ENCODE measurements at places on chromosomes 6 and 20. TPM values are rescaled to one million over a fixed set of nuclear protein-coding genes. Genes with fewer than 3 reads are reported as not detected.

TNFRSF6B gene
- not detected for total RNA-seq

BFSP1 gene
- not detected for total RNA-seq

- H3K4me1 ChIP-seq, result no peaks in the 10 kb centered on the region
- no peak overlapping the region for H3K27ac ChIP-seq
- no peak overlapping the region for H3K4me3 ChIP-seq
- H3K27me3 ChIP-seq, result no peaks in the 10 kb centered on the region
These were observed 56.3 kb upstream of the CD93 start for GRCh38 chr20:23142162-23143050.

DNA sequence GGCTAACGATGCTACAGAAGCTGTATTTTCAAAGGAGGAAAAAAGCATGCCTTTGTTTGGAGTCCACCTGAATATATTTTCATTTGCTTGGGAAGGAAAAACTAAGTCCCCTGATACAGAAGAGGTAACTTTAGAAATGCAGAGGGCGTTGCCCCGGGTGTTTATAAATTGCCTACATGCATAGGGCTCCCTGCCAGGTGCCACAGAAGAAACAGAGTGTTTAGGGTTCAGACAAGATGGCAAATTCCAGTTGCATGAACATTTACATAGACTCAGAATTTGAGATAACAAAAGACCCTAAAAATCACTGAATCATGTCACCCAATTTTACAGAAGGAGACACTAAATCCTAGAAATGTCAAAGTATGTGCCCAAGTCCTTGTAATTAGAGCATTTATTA, 19.9 kb downstream of the RIN2 start:
- H3K4me1 ChIP-seq, result peaks cover 22% of the 10 kb centered on the region
- H3K36me3 ChIP-seq, result no peaks in the 10 kb centered on the region
- H3K4me3 ChIP-seq, result no peak overlapping the region
- H3K27me3 ChIP-seq, result no peaks in the 10 kb centered on the region
- H3K27ac ChIP-seq, result no peak overlapping the region
- DNase-seq, result no peak

DNA sequence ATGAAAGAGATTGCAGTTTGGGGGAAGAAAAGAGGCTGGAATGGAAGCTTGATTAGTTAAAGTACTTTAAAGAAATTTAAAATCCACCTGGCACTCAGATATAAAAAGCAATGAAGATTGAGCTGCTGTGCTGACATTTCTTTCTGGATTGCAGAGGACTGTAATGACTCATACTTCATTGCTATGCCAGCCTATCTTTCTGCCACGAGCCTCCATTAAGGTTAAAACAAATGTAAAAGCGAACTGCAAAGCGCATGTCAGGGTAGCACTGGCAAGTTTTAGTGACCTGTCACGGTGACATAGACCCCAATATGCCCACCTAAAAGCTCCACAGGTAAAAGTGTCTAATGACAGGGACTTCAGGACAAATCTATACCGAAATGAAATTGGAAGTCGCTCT, 449.6 kb downstream of the C6orf118 start:
- no peak overlapping the region for H3K27ac ChIP-seq
- no peaks in the 10 kb centered on the region for H3K27me3 ChIP-seq
- H3K4me1 ChIP-seq, result no peaks in the 10 kb centered on the region
- H3K36me3 ChIP-seq, result no peaks in the 10 kb centered on the region
- no peak for DNase-seq
- no peak overlapping the region for H3K4me3 ChIP-seq
